NCI-H1092 (cell line): ENCODE measurements at places on chromosomes 4 and X.

DNA sequence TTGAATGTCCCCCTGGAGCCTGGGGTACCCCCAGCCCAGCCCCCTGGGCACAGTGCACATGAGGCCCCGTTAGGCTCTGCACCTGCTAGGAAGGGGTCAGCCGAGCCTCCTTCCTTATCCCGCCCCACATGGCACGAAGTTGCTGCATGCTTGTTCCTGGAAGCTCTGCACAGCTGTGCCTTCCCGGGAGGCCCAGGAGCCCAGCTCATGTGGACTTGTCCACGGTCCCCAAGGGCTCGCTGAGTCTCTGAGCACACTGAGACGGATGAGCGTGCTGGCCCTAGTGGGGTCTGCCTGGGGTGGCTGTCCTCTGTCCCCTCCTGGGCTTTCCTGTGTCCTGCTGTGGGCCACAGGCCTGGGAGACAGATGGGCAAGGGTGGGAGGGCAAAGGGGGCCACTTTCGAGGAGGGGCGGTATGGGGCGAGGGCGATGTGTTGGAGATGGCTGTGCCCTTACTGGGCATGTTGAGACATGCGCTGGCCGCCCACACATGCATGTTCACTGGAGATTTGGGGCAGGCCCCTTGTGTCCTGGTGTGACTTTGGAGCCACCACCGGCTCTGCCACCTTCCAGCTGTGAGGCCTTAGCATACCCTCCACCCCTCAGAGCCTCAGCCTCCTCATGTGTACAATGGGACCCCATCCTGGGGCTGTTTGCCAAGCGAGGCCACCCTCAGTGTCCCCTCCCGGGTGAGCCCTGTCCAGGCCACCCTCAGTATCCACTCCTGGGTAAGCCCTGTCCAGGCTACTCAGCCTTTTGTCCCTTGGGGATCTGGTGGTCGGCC is 237.6 kb downstream of the AFAP1 start:
- no peak for DNase-seq

- no peak for DNase-seq
These were observed 392.2 kb upstream of the ZFP42 start for GRCh38 chr4:187603093-187604025.

GRCh38 chr4:21815651-21816377 is 132.8 kb downstream of the KCNIP4 start:
- DNase-seq = no peak

DNA sequence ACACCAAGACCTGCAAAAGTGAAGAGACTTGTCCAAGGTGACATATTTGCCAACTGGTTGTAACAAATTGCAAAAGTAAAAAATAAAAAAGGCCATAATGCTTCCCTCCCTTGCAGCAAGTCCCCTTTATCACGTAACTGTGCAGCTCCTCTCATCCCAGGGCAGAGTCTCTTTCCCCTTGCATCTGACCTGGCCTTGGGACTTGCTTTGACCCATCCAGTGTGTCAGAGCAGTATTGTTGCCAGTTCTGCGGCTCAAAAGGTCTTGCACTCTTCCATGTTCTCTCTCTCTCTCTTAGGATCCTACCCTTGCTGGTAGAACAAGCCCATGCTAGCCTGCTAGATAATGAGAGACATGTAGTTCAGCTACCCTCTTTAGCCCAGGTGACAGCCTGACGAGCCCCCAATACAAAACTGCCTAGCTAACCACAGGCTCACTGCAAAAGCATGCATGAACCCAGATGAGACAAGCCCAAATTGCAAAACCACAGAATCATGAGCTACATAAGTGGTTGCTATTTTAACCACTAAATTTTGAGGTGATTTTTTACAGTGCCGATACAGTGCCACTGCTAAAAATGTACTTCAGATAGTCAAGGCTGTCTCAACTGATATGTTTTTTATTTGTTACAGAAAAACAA is 289.5 kb upstream of the PPARGC1A start:
- no peak for DNase-seq

GRCh38 chr4:20043991-20044390 is 207.7 kb upstream of the SLIT2 start:
- no peak for DNase-seq

- peak; percentile 11 for DNase-seq
These were observed 1015.0 kb upstream of the GRID2 start for GRCh38 chr4:91288702-91289311.

DNA sequence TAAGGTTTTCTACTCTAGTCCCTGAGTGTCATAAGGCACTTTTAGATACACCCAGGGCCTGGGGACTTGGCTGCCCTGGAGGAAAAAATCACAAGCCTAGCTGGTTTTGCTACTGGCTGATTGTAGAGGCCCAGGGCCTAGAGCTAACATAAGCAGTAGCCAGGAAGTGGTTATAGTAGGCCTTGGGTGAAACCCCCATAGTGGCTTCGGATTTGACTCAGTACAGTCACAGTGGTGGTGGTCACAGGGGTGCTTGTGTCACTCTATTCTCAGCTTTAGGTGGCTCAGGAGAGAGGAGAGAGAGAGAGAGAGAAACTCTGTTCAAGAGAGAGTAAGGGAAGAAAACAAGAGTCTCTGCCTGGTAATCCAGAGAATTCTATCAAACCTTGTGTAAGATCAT is 194.5 kb upstream of the EDA2R start:
- DNase-seq = no peak

GRCh38 chrX:3666975-3667374 is 46.5 kb downstream of the PRKX start:
- no peak for DNase-seq

- no peak for DNase-seq
These were observed 60.2 kb upstream of the MSN start for GRCh38 chrX:65607070-65607742.

DNA sequence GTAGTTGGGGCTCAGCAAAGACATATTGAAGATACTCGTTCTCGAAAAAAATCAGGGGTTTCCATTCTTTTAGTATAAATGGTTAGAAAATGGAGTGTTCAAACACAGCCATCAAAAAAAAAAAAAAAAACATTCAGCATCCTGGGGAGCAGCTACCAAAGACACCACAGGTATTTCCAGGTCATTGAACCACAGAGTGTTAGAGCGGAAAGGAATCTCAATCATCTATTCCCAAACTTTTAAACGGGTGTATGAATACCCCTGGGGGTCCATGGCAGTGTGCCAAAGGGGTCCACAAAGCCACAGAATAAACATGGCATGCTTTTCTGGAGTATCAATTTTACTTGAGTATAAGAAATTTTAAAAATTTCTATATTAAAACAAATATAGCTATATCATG is 6.9 kb upstream of the FGF16 start:
- DNase-seq = no peak

DNA sequence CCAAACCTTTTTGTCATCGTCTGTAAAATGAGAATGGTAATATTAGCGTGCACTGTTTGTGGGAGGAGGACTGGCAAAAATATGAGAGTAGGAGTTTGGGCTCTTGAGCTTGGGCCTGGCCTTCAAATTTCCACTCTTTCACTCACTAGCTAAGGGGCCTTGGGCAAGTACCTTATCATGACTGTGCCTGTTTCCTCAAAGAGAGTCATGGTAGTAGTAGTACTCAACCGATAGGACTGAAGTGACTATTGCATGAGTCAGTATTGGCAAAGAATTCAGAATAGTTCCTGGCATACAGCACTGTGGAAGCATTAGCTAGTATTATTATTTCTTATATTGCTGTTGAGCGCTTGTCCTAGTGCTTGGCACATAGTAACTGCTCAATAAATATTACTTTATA is 16.0 kb upstream of the RBM3 start:
- no peak for DNase-seq
